Right lung (tissue), 10 donors: ENCODE measurements at places on chromosomes 5 and 9.

DNA sequence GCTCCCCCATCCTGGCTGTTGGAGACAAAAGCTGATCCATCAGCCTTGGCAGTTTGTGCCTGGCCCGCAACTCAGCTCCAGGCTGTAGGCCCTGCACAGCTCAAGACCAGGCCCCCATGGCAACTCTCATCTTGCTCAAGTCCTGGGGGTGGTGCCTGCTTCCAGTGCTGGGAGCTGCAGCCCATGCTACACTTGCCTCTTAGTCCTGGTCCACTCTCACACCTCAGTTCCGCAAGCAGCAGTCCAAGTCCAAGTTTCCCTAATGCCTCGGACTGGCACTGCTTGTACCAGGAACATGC is 14.2 kb downstream of the AHRR start:
- DNase-seq = no peak

DNA sequence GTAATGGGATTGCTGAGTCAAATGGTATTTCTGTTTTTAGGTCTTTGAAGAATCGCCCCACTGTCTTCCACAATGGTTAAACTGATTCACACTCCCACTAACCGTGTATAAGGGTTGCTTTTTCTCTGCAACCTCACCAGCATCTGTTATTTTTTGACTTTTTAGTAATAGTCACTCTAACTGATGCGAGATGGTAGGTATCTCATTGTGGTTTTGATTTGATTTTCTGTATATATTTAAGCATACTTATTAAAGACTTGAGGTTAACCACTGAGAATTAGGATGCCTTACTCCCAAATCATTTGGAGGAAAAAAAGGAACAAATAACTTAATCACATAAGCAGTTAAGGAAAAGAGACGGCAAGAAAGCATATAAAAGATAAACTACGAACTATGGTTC is 181.6 kb upstream of the FST start:
- no peak for DNase-seq

- DNase-seq = no peak
These were observed 189.2 kb downstream of the PCSK1 start for GRCh38 chr5:96243862-96244261.

DNA sequence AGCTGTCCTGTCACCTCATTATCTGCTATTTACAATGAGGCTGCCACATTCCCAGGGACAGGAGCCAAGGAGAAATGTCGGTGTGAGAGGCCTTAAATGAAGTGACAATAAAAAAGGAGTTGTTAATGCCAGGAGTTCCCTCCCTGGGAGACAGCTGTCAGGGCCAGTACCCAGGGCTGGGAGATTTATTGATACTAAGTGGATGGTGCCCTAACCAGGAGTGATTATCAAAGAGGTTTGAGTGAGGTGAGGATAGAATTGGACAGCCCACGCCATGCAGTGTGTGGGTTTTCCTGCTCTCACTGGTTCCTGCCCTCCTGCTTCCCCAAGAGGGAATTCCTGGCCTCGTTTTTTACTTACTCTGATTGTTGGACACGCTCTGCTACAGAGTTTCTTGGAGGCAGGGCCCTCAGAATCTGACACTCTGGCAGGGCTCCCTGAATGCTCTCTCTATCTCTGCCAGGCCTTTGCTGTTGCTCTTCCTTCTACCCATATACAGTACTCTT is 150.8 kb downstream of the GRIA1 start:
- DNase-seq = peak; percentile 82

GRCh38 chr5:177487975-177488374 is 9.4 kb downstream of the PDLIM7 start:
- DNase-seq = no peak

- DNase-seq = no peak
These were observed 11.3 kb upstream of the NUP214 start for GRCh38 chr9:131114084-131114535.

DNA sequence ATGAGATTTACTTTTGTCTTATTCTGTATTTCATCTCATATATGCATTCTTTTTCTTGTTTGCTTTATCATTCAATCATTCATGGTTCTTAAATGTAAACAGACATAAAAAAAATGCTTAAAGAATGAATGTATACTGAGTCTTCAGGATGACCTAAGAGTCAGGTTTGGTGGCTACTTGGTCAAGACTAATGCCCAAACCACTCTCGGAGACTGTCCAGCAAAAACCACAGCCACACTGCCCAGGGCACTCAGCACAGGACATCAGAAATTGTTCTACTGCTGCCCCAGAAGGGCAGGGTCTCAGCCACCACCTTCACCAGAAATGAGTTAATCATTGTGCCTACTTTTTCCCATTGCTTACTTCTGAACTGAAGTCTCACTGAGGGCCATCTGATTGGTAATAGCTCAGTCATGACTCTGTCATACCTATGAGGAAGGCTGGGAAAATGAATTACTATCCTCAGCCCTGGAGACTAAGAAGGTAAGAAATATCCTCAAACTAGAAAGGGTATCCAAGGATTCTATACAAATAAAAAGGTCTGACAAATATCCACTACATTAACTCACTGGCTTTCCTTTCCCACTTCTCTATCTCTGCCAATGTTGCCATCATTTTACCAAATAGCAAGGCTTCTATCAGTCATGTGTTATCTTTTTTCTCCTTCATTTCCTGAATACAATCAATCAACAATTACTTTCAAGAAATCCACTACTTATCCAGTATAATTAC is 236.1 kb downstream of the CETN3 start:
- DNase-seq = no peak

DNA sequence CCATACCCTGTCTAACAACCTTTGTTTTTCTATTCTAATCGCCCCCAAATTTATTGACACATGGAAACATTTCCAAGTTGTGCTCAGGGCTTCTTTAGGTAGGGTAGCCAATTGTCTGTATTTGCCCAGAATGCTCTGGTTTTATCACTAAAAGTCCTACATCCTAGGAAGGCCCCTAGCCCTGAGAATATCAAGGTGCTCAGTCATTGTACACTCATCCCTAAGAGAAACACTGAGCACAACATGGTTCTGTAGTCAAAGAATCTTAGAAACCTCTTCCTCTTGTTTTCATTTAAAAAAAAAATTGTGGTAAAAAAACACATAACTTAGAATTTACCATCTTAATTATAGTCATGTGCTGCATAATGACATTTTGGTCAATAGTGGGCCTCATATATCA is 69.0 kb upstream of the BASP1 start:
- DNase-seq = no peak

- DNase-seq = no peak
These were observed 6.2 kb downstream of the PIP5K1B start for GRCh38 chr9:68711281-68711680.

DNA sequence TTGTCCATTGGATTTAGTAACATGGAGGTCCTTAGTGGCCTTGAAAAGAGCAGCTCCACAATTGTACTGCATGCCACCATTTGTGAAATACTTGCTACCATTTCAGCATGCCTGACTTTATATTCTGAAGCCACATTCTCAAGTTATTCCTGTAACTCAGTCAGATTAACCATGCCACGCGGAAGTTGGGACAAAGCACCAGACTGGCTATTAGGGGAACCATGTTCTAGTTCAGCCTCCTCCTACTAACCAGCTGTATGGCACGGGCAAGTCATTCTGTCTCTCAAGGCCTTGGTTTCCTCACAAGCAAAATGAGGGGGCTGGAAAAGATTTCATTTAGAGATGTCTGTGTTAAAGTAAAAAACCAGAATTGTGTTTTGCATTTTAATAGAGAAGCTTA is 418.0 kb downstream of the PLK2 start:
- DNase-seq = no peak

DNA sequence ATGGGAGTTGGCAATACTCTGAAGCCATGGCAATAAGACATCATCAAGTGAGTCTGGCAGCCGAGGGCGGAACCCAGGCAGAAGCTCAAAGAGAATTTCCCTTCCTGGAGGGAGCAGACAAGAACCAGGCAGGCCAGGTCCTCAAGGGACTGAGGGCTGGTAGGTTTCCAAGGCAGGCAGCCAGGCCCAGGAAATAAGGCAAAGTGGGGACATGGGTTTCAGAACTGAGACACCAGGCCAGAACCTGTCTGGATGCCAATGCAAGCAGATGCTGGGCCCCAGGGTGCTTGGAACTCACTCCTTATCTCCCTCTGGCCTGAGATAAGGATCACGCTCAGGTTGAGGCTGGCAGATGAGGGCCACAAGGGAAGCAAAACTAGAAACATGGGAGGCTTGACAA is 8.9 kb downstream of the TSSK1B start:
- no peak for DNase-seq

GRCh38 chr9:4686112-4686511 is 6.7 kb downstream of the CDC37L1 start:
- DNase-seq = no peak

GRCh38 chr5:153367466-153367865 is 123.0 kb upstream of the GRIA1 start:
- no peak for DNase-seq

- no peak for DNase-seq
These were observed 214.5 kb upstream of the GRAMD2B start for GRCh38 chr5:126208691-126209090.

GRCh38 chr5:127385936-127386335 is 95.3 kb downstream of the MEGF10 start:
- no peak for DNase-seq

DNA sequence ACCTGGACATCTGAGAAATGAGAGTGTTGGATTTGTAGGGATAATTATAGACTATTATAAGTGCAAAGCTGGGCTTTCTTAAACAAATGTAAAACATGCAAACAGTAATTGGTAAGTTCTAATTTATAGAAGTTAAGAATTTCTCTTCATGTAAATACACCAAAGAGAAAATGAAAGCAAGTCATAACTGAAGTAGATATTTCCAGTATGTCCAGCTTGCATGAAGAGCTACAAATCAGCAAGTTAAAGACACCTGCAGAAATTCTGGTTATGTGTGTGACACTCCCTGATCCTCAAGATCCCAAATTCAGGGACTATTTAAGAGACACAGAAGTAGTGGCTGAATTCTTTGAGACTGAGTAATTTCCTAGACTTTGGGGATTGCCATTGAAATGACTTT is 308.9 kb downstream of the TLE4 start:
- no peak for DNase-seq

- DNase-seq = no peak
These were observed 26.7 kb downstream of the LHX2 start for GRCh38 chr9:124038239-124038638.

DNA sequence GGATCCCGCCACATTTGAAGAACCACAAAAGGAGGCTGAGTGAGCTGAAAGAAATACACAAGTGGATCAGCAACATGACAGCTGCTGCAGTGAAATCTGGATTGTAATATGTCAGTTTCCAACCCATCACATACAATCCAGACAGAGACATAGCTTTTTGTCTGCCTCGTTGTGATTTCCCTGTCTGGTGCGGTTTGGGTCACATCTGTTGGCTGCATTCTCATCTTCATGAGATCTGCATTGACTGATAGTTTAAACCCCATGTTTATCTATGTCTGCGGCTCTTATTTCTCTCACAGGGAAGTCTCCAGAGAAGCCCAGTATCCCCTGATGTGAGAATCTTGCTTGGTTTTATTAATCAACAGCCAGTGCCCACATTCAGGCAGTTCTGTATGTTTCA is 403.1 kb upstream of the ZNF608 start:
- no peak for DNase-seq

DNA sequence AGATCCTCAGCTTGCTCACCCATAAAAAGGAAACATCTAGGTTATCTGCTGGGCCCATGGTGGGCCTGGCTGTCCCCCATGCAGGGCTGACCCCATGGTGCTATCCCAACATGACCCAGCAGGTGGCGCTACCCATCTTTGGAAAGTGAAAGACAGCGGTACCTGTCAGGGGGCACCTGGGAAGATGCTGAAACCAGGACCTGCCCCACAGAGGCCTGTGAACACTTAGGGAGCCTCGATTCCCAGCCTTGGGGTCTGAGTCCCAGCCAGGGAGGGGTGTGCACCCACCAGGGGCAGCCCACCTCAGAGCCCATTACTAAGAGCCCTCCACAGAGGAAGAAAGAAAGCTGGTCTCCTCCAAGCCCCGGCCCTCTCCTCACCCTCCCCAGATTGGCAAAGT is 46.6 kb upstream of the IPPK start:
- no peak for DNase-seq

- no peak for DNase-seq
These were observed 34.5 kb downstream of the TXNDC8 start for GRCh38 chr9:110303133-110303532.

GRCh38 chr5:175629261-175629660 is 28.6 kb upstream of the HRH2 start:
- DNase-seq = no peak

DNA sequence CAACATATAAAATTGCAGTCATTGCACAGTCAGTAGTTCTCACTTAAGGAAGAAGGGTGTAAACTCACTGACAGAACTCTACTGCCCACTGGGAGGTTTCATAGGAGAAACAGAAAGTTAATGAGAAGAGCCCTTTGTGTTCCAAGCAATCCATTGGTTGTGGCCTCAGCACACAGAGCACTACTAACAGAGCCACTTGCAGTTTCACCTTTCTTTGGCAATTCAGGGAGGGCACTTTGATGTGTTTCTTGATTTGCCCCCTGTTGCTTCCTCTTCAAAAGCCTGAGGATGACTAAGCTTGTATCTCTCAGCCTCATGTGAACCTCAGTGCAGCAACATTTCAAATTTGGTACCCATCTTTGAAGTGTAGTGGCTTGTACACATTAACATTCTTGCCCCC is 409.4 kb downstream of the DMRTA1 start:
- DNase-seq = no peak

- DNase-seq = peak; percentile 27
These were observed 780 bp downstream of the CDC37L1 start for GRCh38 chr9:4680173-4680525.

- peak; percentile 89 for DNase-seq
These were observed 79.8 kb downstream of the MROH2B start for GRCh38 chr5:40991168-40991980.

DNA sequence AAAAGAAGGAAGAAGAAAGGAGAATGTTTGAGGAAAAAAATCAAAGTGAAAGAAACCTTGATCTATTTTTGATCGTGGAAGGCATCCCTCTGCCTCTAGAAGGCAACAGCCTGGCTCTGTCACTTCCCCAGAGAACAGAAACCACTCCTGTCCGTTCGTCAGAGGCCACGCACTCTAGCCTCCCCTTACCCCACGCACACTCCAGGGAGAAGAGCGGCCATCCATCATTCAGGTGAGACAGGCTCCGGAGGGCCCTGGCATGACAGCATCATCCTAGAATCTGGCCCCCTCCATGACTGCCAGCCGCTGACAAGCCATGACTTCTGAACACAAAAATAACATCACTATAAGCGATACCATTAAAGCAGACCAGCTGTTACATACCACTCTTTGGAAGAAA is 135.8 kb downstream of the ROR2 start:
- DNase-seq = no peak

DNA sequence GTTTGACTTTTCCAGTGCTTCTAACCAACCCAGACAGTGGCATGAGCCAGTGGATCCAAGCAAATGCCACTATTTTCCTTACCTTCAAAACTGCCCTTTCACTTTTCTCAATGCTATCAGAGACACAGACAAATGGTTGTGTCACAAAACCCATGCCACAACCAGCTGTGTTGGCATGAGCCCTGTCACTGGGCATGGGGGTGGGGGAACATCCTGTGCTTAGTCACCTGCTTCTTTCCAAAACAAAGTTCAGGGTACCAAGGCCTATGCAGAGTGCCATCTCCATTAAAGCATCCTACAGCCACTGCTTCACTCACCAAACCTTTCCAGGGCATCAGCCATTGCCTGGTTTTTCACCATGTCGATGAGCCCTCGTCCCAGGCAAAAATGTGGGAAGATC is 30.1 kb downstream of the NIPSNAP3B start:
- no peak for DNase-seq
